COR-L47 (cell line): ENCODE measurements at places on chromosomes 2 and 18.

DNA sequence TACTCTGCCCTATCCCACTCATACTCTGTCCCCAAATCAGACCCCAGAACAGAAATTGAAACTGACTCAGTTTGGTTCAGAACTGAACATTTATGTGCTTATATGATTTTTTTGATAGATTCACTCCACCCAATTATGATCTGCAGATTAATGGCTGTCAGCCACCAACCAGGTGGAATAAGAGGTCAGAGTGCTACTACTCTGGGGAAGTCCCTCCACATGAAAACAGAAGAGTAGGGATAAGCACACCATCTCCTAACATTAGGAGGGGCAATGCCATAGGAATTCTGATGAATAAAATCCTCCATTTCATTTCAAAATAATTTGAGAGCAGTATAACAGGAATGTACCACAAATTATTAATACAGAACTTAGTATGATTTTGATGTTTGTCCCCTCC is 36.3 kb upstream of the UGP2 start:
- no peak for DNase-seq

DNA sequence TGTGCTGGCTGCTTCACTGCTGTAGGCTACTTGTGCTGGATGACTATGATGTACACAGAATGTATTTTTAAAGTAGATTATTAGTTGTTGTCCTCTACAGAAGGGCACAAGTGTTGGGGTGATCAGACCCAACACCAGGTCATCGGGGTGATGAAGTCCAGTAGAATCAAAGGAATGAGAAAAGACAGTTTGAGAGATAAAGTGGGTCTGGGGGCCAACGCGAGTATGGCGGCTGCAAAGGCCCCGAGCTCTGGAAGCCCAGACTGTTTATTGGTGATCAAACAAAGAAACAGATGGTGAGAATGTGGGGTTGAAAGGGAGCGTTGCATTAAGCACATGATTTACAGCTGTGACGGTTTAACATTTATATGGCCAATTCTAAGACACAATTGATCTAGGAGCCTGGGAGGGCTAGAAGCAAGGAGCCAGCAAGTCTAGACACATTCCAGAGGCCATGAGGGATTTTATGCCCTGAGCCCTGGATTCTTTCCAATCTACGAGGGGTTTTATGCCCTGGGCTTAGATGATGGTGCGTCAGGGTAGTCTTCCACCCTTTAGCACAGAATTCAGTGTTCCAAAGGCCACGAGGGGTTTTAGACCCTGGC is 153.5 kb downstream of the AGPS start:
- no peak for DNase-seq

GRCh38 chr2:53562407-53562806 is 205.2 kb upstream of the CHAC2 start:
- no peak for DNase-seq

DNA sequence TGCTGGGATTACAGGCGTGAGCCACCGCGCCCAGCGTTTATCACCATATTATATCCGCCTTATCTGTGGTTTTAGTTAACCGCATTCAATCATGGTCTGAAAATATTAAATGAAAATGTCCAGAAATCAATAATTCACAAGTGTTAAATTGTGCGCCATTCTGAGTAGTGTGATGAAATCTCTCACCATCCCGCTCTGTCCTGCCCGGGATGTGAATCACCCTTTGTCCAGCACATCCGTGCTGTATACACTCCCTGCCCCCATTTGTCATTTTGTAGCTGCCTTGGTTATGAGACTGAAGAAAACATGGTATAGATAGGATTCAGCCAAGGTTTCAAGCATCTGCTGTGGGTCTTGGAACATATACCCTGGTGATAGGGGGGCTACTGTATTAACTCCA is 70.7 kb downstream of the TIMM21 start:
- DNase-seq: no peak

GRCh38 chr2:23404426-23404825 is 19.4 kb downstream of the KLHL29 start:
- DNase-seq: peak; percentile 79

- DNase-seq: no peak
These were observed 16.0 kb upstream of the CHRNA1 start for GRCh38 chr2:174780191-174780840.

GRCh38 chr18:59006461-59007067 is 133.1 kb upstream of the SEC11C start:
- no peak for DNase-seq

DNA sequence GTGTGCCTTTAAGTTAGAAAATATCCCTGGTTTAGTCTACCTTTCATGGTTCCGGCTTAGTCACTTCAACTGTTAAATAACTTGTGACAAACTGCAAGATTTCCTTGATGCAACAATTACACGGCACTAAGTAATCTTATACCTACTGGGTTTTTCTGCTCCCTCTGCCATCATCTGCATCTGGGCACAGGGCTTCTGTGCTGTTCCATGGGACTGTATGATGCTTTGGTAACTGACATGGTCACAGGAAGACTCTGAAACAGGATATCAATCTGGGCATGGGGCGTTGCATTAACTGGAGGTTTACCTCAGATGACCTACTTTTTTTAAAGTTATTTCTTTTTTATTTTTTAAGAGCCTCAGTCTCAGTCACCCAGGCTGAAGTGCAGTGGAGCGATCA is 365.4 kb downstream of the SS18 start:
- no peak for DNase-seq

DNA sequence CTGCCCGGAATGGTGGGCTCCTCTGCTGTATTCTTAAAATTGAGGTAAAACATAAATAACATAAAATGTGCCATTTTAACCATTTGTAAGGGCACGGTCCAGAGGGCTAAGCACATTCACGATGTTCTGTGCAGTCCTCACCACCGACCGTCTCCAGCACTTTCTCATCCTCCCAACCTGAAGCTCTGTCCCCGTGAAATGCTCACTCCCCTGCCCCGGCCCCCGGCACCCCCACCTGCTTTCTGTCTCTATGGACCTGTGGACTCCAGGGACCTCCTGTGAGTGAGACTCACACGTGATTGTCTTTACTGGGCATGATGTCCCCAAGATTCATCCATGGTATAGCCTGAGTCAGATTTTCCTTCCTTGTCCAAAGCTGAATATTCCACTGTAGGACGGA is 38.7 kb upstream of the CTDP1 start:
- no peak for DNase-seq

- no peak for DNase-seq
These were observed 258.3 kb upstream of the CXCR4 start for GRCh38 chr2:136376211-136376610.

- peak; percentile 10 for DNase-seq
These were observed 263.7 kb upstream of the SPOPL start for GRCh38 chr2:138237667-138238384.

DNA sequence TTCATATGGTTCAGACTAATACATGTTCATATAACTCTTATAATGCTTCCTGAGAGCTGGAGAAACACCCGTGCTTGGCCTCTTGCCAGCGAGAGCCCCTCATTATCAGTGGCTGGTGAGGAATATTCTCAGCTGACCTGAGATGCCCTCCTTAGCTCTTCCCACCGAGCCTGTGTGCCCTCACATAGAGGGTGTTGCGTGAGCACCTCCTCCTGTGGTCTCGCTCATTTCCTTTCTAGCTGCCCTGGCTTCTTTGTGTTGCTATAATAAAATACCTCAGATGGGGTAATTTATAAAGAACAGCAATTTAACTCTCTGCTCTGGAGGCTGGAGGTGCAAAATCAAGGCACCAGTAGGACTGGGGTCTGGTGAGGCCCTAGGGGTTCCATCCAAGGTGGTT is 80.5 kb upstream of the ALKAL2 start:
- no peak for DNase-seq

- DNase-seq: no peak
These were observed 1281.6 kb upstream of the TMEFF2 start for GRCh38 chr2:193476171-193476800.

GRCh38 chr2:181958726-181959125 is 26.9 kb upstream of the PPP1R1C start:
- DNase-seq: no peak

DNA sequence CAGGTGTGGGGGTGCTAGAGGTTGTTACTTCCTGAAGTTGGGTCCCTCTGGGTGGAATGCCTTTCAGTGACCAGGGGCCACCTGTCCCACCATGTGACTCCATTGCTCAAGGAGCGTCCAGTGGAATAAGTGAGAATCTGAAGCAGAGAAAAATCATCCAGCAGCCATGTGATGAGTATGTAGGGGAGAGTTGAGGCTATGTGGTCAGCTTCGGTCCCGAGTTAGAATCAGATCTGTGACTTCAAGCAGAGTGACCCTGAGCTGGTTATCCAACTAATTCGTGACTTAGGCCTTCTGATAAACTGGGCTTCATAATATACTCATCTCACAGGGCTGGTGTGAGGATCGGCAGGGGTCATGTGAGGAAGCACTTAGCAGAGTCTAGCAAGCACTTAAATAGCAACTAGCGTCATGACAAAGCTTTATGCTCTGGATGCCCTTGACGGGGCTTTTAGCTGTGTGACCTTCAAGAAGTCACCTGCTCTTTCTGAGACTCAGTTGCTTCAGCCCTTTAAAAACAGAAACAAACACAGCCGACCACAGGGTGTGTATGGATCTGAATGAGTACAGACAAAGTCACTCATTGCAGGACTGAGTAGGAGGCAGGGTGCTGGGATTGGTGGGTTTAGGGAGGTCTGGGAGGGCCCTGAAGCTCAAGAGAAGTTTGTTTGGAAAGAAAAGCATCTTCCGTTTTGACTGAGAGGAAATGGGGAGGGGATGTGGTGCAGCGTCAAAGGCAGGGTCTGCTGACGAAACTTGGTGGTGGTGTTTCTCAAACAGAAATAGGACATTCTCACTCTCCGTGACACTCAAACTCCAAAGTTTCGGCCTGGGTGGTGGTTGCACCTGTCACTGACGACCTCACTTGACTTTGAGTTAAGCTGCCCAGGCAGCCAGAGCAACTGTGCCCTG is 264.0 kb upstream of the CXCR4 start:
- DNase-seq: no peak

DNA sequence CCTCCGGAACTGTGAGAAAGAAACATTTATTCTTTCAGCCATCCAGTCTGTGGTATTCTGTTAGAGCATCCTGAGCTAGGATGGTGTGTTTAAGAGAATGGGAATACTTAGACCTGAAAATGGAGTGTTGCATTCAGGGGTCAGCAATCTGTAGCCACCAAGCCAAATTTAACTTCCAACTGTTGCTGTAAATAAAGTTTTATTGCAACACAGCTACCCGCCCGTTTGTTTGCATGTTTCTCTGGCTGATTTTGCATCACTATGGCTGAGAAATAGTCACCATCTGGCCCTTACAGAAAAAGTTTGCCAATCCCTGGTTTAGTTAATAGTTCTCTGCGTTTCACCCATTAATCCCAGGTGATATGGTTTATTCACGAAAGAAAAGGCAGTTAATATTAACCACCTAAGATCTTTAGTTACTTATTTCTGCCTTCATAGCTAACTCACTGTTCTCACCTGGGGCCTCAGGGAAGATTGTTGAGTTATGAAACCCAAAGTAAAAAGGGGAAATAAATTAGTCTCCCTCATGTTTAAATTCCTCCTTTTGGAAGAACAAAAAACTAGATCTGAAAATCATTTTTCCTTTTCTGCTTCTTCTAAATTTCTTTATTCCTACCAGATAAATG is 9.5 kb upstream of the CYS1 start:
- no peak for DNase-seq

DNA sequence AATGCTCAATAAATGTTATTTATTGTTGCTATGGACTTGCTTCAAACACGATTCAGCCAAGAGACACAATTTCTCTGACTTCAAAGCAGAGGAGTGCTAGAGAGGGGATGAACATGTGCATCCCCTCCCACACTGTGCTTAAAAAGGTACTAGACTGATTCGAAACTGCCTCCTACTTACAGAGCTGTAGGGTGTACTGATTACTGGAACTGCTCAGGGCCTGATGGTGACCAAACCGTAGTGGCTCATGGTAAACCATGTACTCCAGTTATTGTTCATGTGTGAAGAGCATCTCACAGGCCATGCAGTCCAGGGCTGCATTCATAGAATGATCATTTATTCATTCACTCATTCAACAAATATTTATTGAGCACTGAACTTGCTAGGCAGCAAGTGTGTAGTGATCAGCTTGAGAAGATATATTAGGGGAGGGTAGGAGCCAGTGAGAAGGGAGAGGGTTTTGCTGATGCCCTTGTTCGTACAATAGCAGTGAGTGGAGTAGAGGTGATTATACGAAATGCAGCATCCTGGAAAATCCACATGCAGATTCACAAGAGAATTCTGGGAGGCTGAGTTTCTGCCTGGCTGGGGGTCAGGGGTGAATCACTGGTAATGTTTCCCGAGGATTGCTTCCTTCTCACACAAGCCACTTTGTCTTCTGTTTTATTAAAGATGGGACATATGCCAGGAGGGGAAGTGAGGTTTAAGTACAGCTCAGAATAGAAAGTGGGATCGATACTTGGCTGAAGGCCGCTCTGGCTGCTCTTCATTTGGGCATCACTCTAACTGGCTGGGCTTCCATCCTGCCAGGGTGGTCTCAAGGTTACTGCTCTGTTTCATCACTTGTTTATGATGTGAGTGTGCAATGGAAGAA is 245.4 kb downstream of the RAD51AP2 start:
- no peak for DNase-seq

DNA sequence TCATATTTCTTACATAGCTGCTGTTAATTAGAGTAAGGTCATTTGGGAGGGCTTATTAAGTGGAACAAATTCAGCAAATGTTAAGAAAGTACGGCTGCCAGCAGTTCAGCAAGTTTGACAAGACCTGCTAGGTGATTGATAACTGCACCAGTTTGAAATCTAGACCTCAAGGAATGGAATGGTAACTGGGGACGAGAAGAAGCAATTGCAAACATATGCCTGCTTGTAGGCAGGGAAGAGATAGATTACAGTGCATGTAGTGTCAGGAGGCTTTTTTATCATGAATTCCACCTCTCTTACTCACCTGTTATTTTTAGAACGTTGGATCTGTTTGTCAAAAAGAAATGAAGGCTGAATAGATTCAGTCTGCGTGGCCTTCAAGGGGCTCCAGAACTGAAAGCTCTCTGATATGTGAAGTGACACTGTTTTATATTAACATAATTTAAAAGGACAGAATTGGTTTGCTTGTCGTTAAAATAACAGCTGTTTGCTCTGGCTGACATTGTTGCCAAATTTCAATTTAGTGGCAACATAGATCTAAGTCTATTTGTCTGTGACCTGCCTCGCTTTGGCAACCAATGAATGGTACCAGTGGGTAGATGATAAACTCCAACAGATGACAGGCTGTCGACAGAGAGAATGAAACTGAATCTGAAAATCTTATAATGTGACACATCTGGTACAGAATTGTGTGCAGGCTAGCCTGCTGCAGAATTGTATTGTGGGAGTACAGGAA is 199.3 kb downstream of the ZNF407 start:
- DNase-seq: peak; percentile 37

- DNase-seq: no peak
These were observed 28.0 kb downstream of the MGAT5 start for GRCh38 chr2:134281815-134282419.

- DNase-seq: no peak
These were observed 197.5 kb downstream of the PIEZO2 start for GRCh38 chr18:10951631-10952544.
